ENCODE measurements at places on chromosomes 1 and 21. TPM values are rescaled to one million over a fixed set of nuclear protein-coding genes. Genes with fewer than 3 reads are reported as not detected.

GRCh38 chr1:207243442-207244408 lies 77.8 kb upstream of the CD55 start:
- no peaks in the 10 kb centered on the region for H3K36me3 ChIP-seq
- H3K27ac ChIP-seq: no peak overlapping the region
- H3K27me3 ChIP-seq: no peaks in the 10 kb centered on the region
- no peak for DNase-seq
- no peak overlapping the region for H3K4me3 ChIP-seq
- no peaks in the 10 kb centered on the region for H3K4me1 ChIP-seq

GRCh38 chr1:169312084-169312954 lies 55.3 kb downstream of the NME7 start:
- H3K4me3 ChIP-seq: no peak overlapping the region
- no peaks in the 10 kb centered on the region for H3K36me3 ChIP-seq
- H3K4me1 ChIP-seq: no peaks in the 10 kb centered on the region
- no peaks in the 10 kb centered on the region for H3K27me3 ChIP-seq
- DNase-seq: peak; percentile 9
- no peak overlapping the region for H3K27ac ChIP-seq

Gene TDRD10
- not detected for total RNA-seq

Gene S100A7
- total RNA-seq: not detected

Gene SPRR3
- not detected for total RNA-seq

Measured in GM12878 (cell line).